A673 (cell line): ENCODE measurements at places on chromosomes 5 and 9. TPM values are rescaled to one million over a fixed set of nuclear protein-coding genes. Genes with fewer than 3 reads are reported as not detected.

Gene TNFSF8
- total RNA-seq = not detected in 2 replicates

Gene TMED9
- total RNA-seq = 88.6 and 90.1 TPM in 2 replicates

Gene CDX1
- total RNA-seq = not detected in 2 replicates

Gene GDF9
- total RNA-seq = 0.32 and 1.1 TPM in 2 replicates

Gene BARX1
- total RNA-seq = 9.8 and 9.9 TPM in 2 replicates

Gene LCN10
- total RNA-seq = 0.15 and 0.35 TPM in 2 replicates

Gene IGFBPL1
- 0.90 and 0.96 TPM in 2 replicates for total RNA-seq

Gene MED7
- 8.7 and 9.4 TPM in 2 replicates for total RNA-seq

Gene OTULIN
- 20.0 and 23.5 TPM in 2 replicates for total RNA-seq
